ENCODE measurements at places on chromosomes 2 and 18. TPM values are rescaled to one million over a fixed set of nuclear protein-coding genes. Genes with fewer than 3 reads are reported as not detected.
A peak's percentile ranks its signal among the peaks of the same experiment; 100 is the strongest.

DNA sequence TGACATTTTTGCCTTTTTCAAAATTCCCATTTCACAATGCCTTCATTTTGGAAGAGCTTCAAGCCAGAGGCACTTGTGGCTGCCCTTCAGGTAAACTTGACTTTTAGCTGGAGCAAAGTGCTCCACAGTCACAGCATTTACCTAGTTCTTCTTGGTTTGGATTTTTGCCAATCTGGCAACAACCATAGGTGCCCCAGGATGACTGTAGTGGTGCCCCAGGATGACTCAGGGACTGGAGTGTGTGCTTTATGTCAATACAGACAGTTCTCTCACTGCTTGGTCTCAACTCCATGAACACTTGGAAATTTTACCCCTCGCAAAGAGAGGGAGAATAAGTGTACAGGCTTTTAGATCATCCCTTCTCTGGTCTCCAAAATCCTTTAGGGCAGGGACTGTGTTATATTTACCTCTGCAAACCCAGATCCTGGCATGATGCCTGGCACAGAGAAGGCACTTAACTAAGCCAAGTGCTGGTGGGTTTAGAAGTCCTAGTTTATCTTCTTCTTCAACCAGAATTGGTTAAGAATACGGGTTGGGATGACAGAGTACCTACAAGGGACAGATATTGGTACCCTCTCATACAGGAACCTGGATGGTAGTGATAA is 15.3 kb upstream of the PTPN4 start:
- no peak for DNase-seq

DNA sequence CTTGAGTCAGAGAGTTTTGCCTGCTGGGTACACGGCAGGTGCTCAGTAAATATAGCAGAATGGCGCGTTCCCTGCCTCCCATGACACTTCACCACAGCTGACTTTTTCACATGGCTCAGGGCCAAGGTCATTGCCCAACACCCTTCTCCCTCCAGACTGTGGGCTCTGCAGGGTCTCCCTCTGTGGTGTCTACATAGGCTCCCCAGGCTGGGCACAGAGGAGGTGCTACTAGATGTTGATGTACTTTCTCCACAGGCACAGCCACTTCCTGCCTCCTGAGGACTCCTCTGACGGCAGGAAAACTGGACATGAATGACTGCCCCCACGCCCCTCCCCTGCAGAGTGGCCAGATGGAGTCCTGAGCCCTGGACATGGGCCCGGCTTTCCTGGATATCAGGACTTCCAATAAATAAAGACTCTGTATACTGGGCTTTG is 4.2 kb downstream of the CHCHD5 start:
- peak; percentile 77 for DNase-seq

- no peak for DNase-seq
Measured at GRCh38 chr18:2425426-2426317, 145.6 kb downstream of the METTL4 start.

Gene SLC35F5
- 23.1 TPM for polyA plus RNA-seq

Gene MC2R
- polyA plus RNA-seq = not detected

- no peak for DNase-seq
Measured at GRCh38 chr2:188132385-188132784, 159.3 kb upstream of the GULP1 start.

DNA sequence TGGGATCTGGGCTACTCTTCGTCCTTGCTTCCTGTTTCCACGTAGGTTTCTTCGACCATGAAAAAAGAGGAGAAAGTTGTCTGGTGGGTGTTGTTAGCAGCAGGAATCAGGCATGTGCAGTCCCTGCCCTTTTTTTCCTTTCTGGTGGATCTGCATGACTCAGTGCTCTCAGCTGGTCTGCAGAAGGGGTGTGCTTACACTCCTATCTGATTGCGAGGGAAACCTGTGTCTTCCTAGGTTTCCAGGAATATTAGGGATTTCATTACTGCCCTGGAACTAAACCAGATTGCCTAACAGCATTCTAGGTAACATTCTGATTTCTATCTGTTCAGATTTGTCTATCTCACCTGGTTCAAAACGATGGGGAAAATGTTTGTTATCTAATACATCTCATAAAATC is 174.3 kb downstream of the CCDC102B start:
- no peak for DNase-seq

Gene GALR1
- polyA plus RNA-seq = under 0.01 TPM

DNA sequence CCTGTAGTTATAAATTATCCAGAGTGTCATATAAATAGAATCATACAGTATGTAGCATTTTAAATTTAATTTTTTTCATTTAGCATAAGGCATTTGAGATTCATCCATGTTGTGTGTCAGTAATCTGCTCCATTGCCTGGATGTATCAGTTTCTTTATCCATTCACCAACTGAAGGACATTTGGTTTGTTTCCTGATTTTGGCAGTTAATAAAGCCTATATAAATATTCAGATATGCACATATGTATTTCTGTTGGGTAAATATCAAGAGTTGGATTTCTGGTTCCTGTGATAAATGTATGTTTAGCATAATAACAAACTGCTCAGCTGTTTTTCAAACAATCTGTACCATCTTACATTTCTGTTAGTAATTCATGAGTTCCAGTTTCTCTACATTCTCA is 39.9 kb downstream of the CCDC150 start:
- DNase-seq = no peak

Gene DTNA
- polyA plus RNA-seq = 61.6 TPM

GRCh38 chr18:77482190-77483085 is 232.8 kb downstream of the GALR1 start:
- no peak for DNase-seq

DNA sequence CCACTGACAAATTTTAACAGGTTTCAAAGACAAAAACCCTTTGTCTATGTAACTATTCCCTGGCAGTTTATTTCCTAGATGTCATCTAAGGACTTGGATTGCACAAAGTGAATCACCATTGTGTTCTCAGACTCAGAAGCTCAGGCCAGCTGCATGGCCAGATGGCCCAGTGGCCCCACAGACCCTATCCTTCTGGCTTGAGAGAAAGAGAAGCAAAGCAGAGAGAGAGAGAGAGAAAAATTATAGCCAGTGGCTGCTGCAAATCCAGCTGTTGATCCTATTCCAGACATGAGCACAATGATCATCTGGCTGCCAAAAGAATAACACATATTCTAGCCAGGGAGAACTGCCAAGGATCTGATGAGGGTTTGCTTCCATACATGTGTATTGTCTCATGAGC is 25.8 kb downstream of the CTLA4 start:
- DNase-seq = peak; percentile 82

DNA sequence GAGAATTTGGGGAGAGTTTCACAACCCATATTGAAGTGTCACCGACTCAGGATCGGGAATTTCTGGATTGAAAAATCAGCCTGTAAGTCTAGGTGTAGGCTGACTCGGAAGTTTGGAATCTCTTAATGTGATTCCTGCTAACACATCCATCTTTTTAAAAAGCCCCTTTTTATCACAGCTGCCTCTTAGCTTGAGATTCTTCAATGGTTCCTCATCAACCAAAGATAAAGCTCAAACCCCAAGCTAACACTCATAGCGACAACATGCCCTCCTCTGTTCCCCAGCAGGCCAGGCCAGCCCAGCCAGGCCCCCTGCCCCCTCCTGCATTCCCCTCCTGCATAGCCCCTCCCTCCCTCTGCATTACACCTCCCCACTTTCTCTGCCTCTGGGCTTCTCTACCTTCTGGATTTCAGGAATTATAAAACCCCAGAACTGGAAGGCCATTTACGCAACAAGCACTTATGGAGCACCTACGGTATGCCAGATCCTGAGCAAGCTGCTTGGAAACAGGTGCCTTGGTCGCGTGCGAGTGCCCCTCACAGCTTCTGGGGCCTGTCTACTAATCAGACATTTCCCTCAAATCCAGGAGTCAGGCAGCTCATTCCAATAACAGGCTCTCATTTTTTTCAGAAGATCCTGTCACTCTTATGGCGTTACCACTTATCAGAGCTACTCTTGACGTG is 63.4 kb downstream of the EMX1 start:
- peak; percentile 18 for DNase-seq

DNA sequence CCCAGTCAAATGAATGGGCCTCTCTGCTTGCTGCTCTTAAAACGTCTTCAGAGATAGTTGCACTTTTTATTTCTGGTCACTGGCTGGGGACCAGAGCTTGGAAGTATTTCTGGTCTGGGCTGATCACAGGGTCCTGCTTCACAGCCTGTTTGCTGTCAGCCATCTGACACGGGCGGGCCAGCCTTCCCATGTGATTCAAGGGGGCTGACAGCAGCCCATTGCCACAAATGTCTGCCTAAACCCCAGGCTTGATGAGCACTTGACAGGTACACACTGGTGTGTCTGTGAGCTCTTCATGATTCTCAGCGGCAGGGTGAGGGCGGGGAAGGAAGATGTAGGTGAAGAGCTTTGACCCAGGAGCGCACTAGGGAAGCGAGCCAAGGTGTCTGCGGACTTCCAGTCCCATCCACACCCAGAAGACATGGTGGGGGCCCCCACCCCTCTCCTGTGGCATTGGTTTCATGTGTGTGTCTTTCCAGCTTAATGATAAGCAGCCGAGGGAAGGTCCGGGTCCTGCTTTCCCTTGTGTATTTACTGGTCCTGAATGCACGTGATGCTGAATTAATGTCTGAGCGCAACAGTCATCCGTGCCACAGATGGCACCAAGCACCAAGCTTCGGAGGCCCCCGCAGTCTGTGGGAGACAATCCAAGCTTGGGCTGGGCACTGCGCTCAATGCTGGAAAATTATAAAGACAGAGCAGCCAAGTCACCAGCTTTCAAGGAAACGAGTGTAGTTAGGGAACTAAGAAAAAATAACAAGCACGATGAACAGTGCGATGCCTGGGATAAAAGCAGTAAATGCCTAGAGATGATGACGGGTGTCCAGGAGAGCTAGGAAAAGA is 73.3 kb downstream of the SH3BP4 start:
- DNase-seq = no peak

Gene ASPRV1
- polyA plus RNA-seq = 1.0 TPM
